Non-pigmented ciliary epithelial cell (primary cell): ENCODE measurements at places on chromosomes 5 and 9.

GRCh38 chr5:7615566-7616061 is 219.7 kb downstream of the ADCY2 start:
- no peak for DNase-seq

- no peak for DNase-seq
Measured at GRCh38 chr5:113764382-113764781, 250.9 kb downstream of the YTHDC2 start.

GRCh38 chr5:167968837-167969236 is 322.6 kb upstream of the WWC1 start:
- DNase-seq: no peak

DNA sequence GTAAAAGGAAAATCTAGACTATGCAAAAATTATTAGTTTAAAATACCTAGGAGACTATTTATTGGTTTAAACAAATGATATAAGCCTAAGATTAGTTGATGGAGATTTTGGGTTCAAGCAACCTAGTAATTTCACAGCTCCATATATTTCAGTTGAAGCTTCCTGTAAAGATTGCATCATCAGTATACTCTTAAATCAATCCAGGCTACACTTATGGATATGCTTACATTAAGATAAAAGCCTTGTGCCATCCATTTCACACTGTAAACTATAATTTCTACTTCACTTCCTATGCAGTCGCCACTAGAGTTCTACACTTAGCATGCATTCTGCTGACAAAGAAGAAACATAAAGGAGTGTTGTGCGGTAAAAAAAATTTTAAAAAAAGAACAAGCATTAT is 7.3 kb upstream of the LIX1 start:
- no peak for DNase-seq
